CD4-positive, CD25-positive, alpha-beta regulatory T cell (primary cell): ENCODE measurements at places on chromosomes 7 and 10. TPM values are rescaled to one million over a fixed set of nuclear protein-coding genes. Genes with fewer than 3 reads are reported as not detected.

FGF8 gene
- polyA plus RNA-seq, result not detected

MRPS33 gene
- 96.4 TPM for polyA plus RNA-seq

AHR gene
- polyA plus RNA-seq, result 13.0 TPM

EPDR1 gene
- polyA plus RNA-seq, result not detected

GJD4 gene
- not detected for polyA plus RNA-seq

AKR1B15 gene
- not detected for polyA plus RNA-seq

ITIH5 gene
- not detected for polyA plus RNA-seq

DNA sequence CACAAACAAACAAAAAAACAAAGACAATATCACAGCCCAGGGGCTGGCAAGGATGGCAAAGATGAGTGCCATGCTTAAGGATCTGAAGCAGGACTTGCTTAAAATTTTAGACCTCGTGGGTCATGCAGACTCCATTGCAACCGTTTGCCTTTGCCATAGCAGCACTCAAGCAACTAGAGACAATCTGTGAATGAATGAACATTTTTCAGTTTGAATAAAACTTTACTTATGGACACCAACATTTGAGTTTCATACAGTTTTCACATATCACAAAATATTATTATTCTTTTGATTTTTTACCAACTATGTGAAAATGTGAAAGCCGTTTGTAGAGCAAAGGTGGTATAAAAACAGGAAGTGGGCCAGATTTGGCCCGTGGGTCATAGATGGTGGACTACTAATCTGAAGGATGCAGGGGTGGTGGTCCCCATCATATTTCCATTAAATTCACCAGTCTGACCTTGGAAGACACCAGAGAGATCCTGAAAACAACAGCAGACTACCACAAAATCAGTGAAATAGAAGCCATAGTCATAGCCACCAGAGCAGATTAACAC, 8.3 kb upstream of the RBM17 start:
- peak; percentile 30 for DNase-seq

- DNase-seq, result no peak
These were observed 209.8 kb upstream of the POM121L12 start for GRCh38 chr7:52825611-52826010.

- no peak for DNase-seq
These were observed 61.5 kb upstream of the GHITM start for GRCh38 chr10:84077768-84078167.

- no peak for DNase-seq
These were observed 215.1 kb downstream of the ADARB2 start for GRCh38 chr10:1522237-1522636.

DNA sequence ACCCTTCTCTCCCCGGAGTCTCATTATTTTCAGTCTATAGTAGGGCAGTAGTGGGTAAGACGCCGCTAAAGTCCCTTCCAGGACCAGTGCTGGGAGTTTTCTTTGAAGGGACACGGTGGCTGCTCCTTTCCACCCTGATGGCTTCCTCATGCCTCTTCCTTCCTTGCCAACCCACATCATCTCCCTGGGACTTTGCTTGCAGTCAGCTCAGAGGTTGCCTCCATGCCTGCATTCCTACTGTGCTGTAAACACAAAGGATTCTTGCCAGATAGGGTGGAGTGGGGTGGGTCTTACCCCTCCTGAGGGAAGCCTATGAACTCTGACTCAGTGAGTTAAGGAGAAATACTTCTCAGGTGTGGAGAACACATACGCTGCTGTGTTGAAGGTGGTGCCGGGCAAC, 59.9 kb upstream of the IGFBP3 start:
- DNase-seq, result no peak

GRCh38 chr10:71250842-71251241, 38.5 kb downstream of the UNC5B start:
- no peak for DNase-seq

GRCh38 chr7:70318511-70318910, 720.2 kb downstream of the AUTS2 start:
- DNase-seq, result no peak

DNA sequence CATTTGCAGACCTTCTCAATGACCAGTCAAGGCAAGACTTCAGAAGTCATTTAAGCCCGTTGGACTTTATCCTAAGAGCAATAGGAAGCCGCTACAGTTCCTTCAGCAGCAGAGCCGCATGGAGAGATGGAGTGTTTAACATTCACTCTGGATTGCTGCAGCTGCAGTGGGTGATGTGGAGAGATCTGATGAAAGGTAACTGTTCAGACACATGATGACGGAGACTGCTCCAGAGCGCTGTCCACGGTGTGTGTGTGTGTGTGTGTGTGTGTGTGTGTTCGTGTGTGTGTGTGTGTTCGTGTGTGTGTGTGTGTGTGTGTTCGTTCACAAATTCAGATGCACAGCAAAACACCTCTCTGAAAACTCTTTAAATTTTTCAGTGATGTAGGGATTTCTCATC, 37.0 kb downstream of the SEC61G start:
- no peak for DNase-seq

DNA sequence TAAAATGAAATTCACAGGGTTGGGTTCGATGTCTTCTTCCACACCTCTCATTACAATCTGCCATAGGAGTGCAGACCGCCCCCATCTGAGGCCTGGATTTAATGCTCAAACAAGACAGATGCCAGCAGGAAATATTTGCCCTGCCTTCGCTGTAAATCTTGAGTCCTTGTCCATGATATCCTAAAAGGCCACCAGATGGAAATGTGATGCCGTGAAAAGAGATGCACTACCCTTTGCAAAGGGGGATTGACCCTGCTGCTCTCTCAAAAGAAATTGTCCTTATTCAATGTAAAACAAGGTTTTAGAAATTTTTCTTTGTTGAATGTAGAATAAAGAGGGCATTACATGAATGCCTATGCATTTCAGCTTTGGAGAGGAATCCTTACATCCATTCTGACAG, 37.5 kb downstream of the AGAP4 start:
- DNase-seq, result no peak

- no peak for DNase-seq
These were observed 9.5 kb upstream of the C10orf71 start for GRCh38 chr10:49289480-49289879.

DNA sequence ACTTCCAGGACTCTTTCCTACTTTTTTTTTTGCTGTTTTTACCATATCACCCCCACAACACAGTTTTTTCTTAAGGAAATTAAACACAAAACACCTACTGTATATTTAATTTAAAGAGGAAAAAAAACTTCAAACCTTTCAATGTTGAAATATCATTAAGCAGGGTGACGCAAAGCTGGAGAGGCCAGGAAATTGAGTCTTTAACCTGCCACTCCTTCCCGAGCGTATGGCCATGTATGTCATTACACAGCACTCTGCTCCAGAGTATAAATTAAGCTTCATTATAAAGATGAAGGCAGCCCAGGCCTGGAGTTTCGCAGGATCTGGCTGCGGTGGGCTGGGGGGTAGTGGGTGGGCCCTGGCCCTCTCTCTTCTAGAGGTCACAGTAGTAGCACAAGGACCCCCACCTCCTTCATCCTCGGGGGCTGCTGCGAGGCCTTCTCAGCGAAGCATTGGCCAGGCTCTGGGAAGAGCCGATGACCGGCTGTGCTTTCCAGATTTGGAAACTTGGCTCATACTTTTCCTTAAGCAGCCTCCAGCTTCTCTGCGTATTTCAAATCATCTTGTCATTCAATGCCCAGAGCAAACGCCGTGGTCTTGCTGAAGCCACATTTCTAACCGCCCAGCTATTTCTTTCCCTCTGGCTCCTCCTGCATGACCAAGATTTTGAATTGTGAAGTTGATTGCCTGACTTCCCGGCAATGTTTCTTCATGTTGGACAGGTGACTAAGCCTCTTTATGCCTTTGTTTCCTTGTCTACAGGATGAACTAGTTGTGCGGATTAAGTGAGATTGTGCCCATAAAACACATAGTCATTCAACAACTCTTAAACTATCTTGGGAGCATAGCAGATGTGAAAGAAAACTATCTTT, 765.1 kb downstream of the SUGCT start:
- DNase-seq, result no peak
